Stimulated activated CD4-positive, alpha-beta T cell treated with anti-CD3 and anti-CD28 coated beads, Interleukin-12 subunit alpha, Interleukin-12 subunit beta, amount 100 ng/mL, for 48 hours (primary cell): ENCODE measurements at places on chromosomes 12 and 14.

- DNase-seq, result no peak
These were observed 24.8 kb downstream of the IL26 start for GRCh38 chr12:68200854-68201253.

DNA sequence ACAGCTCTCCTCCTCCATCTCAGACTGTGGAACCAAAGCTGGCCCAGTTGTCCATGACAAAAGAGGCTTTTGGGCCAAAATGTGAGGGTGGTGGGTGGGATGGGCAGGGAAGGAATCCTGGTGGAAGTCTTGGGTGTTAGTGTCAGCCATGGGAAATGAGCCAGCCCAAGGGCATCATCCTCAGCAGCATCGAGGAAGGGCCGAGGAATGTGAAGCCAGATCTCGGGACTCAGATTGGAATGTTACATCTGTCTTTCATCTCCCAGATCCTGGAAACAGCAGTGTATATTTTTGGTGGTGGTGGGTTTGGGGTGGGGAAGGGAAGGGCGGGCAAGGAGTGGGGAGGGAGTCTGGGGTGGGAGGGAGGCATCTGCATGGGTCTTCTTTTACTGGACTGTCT lies 11.8 kb upstream of the TAMALIN start:
- DNase-seq, result no peak

DNA sequence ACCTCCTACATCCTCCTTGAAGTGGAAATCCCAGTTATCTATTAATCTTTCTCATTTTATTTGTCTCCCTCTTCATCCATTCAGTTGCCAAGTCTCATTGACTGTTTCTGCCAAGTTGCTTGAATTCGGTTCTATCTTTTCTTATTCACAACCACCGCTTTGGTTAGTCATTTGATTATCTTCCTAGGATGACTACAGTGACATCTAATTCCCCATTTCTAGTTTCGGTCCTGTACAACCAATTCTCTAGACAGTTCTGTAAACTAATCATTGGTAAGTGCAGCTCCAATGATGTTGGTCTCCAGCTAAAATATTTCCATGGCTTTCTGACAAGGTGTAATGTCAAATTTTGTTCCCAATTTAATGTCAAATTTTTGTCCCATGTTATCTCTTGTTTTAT lies 220.1 kb downstream of the ADAMTS20 start:
- DNase-seq, result no peak

DNA sequence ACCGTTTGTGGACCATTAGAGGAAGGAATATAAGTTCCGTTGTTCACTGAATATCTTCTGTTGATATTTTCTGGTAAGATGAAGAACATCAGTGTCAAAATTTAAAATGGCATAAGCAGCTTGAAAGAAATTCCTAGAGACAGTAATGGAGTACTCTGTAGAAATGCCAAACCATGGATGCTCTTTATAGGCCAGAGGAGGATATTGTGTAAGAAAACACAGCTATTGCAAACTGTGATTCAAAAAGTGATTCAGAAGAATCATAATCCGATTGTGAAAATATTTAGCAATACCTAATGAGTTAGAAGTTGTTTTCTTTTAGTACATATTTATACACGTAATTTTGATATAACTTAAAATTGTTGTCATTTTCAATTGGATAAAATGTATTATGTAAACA lies 102.8 kb downstream of the SLC16A7 start:
- no peak for DNase-seq

DNA sequence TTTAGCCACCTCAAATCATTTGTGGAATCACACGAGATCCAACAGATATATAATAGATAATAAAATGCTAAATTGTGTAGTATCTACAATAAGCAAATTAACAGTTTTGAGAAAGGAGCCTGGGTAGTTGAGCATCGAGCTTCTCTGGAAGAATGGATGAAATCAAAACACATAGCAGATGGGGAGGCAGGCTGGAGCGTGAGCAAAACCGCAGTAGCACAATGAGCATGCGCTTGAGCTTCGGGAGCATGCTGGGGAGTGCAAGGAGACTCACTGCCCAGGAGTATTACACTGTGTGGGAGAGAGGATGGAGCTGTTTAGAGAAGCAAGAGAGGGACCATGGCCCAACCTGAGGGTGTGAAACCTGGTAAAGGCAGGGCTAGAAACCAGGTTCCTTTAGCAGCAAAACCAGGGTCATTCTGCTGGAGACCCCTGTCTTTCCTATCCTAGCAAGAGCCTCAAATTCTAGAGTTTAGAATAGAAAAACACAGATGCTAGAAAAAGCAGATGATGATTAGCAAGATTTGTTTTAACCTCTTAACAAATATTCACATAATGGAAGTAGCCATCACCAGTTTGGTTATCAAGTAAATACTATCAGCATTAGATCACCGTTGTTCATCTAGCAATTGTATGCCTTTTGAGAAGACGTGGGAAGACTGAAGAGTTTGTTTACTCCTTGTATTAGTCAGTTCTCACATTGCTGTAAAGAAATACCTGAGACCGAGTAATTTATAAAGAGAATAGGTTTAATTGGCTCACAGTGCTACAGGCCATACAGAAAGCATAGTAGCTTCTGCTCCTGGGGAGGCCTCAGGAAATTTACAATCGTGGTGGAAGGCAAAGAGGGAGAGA lies 484.8 kb downstream of the EGLN3 start:
- no peak for DNase-seq

GRCh38 chr12:96907671-96908422 lies 790 bp downstream of the NEDD1 start:
- no peak for DNase-seq

DNA sequence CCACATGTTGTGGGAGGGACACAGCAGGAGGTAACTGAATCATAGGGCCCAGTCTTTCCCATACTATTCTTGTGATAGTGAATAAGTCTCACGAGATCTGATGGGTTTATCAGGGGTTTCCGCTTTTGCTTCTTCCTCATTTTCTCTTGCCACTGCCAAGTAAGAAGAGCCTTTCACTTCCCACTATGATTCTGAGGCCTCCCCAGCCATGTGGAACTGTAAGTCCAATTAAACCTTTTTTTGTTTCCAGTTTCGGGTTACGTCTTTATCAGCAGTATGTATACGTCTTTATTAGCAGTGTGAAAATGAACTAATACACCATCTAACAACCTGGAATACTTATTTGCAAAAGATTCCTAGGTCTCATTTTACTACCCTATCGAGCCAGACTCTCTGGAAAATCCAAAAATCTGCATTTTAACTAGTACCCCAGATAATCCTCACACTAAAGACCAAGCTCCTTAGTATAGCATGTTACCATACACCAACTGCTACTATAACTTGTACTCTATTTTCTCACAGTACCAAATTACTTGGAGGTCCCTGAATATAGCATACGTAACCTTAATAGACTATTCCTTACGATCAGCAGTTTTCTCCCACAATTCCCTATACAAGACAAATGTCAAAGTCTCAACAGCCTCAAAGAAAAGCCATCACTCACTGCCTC lies 11.5 kb downstream of the GTF2A1 start:
- DNase-seq, result no peak

DNA sequence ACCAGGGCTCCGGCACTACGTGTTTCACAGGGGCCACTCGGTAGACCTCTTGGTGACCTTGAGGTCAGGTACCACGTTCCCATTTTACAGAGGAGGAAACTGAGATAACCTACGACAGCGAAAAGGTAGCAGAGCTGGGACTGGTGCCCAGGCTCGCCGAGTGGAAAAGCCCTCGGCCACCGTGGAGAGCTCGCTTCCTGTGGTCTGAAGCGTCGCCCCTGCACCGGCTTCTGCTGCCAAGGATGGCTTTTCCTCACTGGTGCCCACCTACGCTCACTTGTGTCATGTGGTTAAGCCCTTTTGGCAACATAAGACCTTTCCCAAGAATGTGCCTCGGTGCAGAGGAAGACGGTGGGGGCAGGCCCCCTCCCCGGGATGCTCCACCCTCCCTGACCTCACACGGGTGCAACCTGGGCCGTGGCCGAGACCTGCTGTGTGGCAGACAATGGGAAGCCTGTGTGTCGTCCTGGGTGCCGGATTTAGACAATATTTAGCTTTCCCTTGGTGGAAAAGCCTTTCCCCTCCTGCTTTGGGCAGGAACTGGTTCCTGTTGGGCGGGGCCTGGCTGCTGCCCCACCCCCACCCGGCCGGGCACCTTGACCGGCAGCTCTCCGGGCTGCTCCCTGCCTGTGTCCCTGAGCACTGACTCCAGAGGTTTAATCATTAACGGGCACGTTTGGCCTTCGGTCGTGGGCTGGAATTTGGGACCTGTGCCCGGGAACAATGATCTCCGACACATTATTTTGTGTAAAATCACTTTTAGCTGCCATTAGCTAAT lies 32.4 kb upstream of the PPP1R13B start:
- DNase-seq, result no peak

- no peak for DNase-seq
These were observed 82.1 kb downstream of the WSCD2 start for GRCh38 chr12:108211157-108211556.

DNA sequence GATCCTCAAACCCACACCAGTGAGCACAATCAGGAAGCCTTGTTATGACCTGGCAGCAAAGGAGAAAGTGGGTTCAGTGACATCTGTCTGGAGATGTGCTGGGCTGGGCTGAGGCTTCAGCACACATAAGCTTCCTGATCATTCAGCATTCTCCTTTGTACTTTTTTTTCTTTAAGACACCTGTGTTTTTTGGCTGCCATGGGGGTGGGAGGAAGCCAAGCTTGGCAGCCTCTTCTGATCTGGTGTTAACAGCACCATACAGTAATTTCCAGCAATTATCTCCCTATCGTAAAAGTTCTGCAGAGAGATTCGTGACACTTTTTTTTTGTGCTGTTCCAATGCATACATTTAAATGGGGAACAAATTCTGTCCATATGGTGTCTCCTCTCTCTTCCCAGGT lies 38.9 kb upstream of the RASSF3 start:
- DNase-seq, result no peak

GRCh38 chr14:31090883-31091764 lies 64.9 kb upstream of the STRN3 start:
- no peak for DNase-seq

- no peak for DNase-seq
These were observed 213.5 kb downstream of the BCL11B start for GRCh38 chr14:99058542-99058941.

DNA sequence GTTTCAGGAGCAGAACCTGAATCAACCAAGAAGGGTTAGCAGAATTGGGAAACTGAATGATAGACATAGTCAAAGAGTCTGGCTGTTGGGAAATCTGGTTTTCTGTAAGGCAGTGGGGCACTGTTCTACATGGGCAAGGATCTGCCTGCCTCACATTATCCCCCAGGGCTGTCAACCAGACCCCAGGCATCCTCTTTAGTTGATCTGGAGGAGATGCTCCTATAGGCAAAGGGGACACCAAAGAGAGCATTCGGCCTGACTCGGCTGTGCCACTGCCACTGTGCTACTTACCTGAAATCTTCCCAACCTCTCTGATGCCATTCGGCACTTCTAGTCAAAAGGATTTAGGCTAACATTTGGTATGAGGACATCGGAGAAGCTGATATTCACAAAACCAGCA lies 4.1 kb downstream of the ISCU start:
- DNase-seq, result no peak

DNA sequence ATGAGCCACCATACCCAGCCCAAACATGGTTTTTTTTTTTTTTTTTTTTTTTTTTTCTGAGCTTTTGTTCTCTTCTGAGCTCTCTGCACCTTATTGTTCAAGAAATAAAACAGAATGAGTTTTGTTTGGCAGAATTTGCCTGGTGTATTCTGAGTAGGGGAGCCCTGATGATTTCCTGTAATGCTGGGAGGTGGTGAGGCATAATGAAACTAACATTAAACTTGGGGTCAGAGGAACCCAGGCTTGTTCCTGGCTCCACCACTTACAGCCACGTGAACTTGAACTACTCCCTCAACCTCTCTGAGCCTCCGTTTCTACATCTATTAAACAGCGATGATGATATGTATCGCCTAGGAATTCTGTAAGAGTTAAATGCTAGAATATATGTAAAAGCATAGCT lies 276.3 kb upstream of the CRY1 start:
- peak; percentile 41 for DNase-seq

DNA sequence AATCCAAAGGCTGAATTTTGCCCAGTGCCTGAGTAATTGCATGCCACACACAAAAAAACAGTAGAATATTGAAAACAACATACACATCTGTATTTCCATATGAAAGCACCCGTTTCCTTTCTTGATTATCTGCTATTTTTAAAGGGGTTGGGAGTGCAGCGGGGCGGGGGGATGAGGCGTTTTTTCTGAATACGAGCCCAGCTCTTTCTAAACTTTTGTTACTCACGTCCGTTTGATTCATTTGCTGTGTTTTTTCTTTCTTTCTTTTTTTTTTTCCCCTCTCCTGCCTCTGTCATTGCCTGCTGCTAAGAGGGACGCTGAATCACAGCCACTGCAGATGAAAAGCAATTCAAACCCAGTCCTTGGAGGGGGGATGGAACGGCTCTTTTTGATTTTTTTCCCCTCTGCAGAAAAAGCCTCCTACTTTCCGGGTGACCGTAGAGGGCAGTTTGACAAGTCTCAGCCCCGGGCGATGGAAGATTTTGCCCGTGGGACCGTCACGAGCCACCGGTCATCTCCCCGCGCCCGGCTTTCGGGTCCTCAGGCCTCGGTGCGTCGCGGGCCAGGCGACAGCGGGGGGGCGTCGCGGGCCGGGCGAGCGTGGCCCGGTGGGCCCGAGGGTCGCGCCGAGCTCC lies 572 bp upstream of the RASSF8 start:
- DNase-seq, result no peak

DNA sequence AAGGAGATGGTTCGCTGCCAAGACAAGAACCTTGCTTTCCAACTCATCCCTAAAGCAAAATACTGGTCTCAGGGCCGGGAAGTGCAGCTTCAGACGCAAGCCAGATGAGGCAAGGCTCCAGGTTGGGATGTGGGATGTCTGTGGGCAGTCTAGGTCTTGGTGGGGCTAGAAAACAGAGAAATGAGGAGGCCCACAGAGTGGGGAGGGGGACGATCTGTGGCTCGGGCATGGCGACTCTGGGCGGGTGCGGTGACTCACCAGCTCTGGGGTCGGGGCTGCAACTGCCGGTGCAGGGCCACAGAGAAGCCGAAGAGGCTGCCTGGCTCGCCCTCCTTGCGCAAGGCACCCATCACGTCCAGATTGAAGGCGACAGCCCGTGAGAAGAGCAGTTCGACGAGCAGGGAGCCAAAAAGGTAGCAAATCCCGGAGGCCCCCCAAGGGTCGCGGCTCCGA lies 459 bp downstream of the ITGA7 start:
- DNase-seq, result no peak

DNA sequence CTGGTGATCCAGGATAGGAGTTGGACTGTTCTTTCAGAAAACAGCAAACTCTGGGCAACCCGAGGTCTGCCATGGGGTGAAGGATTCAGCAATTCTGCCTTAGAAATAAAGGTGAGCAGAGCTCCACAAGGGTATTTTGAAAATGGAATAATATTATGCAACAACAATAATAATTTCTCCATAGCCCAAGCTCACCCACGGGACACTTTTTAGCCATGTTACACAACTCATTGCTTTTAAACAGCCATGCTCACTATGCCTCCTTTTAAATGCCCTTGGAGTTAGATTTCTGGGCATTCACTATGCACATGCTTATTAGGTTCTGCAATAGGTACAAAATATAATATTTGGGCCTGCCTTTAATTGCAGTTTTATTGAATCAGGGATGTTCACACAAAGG lies 37.2 kb downstream of the SLC35F4 start:
- DNase-seq, result no peak

- no peak for DNase-seq
These were observed 340.2 kb downstream of the AEBP2 start for GRCh38 chr12:19779395-19780056.

GRCh38 chr12:104309446-104309993 lies 6.0 kb downstream of the EID3 start:
- no peak for DNase-seq
